ENCODE measurements at places on chromosomes 16 and 17. TPM values are rescaled to one million over a fixed set of nuclear protein-coding genes. Genes with fewer than 3 reads are reported as not detected.

- DNase-seq, result no peak
Measured at GRCh38 chr17:17609121-17609520, 17.6 kb upstream of the PEMT start.

DNA sequence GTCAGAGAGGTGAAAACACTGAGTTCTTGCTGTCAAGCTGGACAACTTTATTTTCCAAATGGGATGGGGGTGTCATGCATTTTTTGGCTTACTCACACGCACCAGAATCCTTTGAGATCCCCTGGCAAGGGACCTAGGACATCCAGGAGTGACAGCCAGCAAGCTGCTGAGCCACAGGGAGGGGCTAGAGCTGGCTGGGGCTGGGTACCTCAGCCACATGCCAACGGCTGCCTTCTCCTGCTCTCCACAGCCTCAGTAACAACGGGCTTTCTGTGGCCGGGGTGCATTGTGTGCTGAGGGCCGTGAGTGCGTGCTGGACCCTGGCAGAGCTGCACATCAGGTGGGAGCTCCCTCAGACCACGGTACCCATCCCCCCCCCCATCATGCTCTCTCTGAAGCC lies 47.6 kb downstream of the NLRC5 start:
- DNase-seq, result no peak

DNA sequence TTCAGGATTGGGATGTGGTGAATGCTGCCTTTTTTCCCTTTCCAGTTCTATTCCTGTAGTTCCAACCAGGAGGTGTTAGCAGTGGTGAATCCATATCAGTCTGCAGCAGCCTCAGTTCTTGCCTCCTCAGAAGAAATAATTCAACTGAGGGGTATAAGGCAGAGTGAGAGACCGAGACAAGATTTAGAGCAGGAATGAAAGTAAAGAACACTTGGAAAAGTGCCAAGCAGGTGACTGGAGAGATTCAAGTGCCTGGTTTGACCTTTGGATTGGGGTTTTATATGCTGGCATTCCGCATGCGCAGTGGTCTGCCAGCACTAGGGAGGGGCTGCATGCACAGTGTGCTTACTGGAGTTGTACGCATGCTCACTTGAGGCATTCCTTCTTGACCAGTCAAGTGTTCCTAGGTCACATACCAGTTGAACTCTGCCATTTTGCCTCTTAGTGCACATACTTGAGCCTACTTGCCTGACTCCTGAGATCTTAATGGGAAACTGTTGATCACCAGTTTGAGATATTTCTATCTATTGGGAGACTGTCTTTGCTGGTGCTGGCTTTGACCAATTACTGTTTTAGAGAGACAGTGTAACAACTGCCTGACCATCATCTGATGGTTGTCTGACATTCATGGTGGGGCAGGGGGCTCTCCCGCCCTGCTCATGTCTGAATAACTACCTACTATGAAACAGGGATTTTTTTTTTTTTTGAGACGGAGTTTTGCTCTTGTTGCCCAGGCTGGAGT lies 680 bp upstream of the CCL15 start:
- peak; percentile 10 for DNase-seq

DNA sequence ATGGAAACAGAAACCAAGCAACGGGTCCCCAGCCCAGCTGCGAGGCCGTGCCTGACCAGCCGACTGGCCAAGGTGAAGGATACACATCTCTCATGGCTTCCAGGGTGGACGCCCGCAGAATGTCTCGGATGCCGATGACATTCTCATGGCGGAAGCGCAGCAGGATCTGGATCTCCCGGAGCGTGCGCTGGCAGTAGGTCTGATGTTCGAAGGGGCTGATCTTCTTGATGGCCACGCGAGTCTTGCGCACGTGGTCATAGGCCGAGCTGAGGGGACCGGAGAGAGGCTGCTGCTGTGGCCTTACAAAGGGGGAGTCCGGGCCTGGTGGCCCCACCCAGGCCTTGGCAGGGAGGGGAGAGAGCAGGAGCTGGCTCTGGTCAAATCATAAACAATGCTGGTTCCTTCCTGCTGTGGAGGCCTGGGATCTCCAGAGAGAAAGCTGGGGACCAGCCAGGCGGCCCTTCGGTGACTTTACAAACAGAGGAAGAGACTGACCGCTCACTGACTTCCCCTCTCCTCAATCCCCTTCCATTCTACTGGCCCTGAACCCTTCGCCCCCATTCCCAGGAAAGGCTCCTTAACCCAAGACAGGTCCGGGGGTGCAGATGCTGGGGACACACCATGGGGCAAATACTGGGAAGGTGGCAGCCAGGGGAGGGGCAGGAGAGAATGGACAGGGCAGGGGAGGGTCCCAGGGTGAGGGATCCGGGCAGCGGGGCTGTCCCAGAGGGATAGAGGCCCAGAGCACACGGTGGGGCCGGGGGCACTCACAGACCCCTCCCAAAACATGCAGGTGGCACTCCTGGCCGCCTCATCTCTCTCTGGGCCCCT lies 1.1 kb downstream of the MAPK3 start:
- DNase-seq, result no peak

DNA sequence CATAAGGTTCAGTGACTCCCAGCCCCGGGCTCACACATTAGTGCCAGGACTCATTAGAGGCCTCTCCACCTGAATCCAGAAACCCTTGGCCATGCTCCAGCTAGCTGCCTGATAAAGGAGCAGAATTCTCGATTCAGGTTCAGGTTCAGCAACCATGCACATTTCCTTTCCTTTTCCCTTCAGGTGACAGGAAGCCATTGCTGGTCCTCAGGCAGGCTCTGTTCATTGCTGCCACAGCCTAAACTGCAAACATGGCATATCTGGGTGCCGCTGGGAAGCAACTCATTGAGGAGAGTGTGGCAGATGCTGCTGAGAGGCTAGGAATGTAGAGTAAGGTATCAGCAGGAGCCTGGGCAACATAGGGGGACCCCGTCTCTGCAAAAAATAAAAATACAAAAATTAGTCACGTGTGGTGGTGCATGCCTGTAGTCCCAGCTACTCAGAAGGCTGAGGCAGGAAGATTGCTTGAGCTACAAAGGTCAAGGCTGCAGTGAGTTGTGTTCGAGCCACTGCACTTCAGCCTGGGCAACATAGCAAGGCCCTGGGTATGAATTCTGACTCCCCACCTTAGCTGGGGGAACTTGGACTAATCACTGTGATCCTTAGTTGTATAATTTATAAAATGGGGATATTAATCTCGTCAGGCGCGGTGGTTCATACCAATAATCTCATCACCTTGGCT lies 28.7 kb downstream of the ARL4D start:
- no peak for DNase-seq

GRCh38 chr17:75082683-75083082 lies 5.1 kb upstream of the SLC16A5 start:
- DNase-seq, result no peak

- no peak for DNase-seq
Measured at GRCh38 chr17:50051082-50051576, 4.8 kb upstream of the ITGA3 start.

- no peak for DNase-seq
Measured at GRCh38 chr17:41442739-41443138, 2.0 kb upstream of the KRT38 start.

DNA sequence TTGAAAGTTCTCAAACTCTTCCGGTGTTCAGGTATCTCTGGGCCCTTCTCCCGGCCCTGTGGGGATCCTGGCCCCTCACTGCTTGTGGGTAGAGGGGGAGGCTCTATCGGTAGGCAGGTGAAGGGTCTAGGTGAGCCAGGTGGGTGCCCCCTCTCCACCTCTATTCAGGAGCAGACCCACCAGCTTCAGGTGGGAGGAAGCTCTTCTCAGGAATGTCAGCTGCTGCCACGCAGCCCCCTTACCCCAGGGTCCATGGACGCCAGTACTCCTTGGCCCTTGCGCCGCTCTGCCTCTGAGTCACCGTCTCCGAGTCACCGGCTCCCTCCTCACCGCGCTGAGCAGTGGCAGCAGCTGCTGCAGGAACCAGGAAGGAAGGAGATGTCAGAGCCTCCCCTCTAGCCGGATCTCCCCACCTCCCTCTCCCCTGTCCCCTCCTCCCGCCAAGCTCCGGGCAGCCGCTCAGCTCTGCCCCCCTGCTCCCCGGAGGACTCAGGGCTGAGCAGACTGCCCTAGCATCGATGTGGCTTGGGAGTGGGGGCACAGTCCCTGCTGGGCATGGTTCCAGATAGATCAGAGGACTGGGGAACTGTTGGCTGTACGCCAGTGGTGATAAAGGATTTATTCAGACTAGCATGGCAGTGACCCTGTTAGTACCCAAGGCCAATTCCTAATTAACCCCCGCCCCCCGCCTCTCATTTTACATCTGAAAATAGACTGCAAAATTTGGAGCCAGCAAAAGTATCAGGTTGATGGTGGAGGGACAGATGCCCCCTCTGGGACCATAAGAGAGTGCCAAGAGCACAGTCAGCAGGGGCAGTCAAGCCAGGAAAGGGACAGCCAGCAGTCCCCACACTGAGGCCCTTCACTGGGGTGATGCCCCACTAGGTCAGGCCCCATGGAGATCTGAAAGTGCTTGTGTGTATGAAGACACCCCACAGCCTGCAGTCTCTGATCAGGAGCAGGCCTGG lies at the start of gene OSBPL7:
TSS of gene OSBPL7 (minus strand) at position 371 of the 968 bp plus-strand sequence. CDS start 1,516 bp downstream, outside the sequence.
- DNase-seq, result peak; percentile 33

GRCh38 chr17:8141741-8142140 lies 10.5 kb downstream of the PER1 start:
- no peak for DNase-seq

- DNase-seq, result no peak
Measured at GRCh38 chr16:25148568-25149215, 37.1 kb downstream of the LCMT1 start.

GRCh38 chr17:69060822-69061221 lies at the start of gene ABCA9:
TSS of gene ABCA9 (minus strand) at chr17:69060927. CDS start at chr17:69051126, 9,801 bp downstream.
- DNase-seq, result no peak

- DNase-seq, result no peak
Measured at GRCh38 chr16:84124257-84125073, 7.7 kb upstream of the MBTPS1 start.

DNA sequence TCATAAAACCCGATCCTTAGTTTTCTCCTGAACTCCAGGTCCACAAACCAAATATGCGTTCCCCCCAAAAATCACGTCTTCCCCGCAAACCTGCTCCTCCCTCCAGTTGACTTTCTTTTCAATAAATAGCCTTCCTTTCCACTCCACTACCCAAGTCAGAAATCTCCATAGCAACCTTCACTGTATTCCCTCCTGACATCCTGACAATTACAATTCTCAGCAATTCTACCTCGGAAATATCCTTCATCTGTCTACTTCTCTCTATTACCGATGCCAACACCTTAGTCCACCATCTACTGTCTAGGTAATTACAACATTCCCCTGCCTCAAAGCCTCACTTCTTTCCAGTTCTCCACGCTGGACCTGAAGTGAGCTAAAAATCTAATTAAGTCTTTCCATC lies 50.7 kb downstream of the SMURF2 start:
- DNase-seq, result no peak

DNA sequence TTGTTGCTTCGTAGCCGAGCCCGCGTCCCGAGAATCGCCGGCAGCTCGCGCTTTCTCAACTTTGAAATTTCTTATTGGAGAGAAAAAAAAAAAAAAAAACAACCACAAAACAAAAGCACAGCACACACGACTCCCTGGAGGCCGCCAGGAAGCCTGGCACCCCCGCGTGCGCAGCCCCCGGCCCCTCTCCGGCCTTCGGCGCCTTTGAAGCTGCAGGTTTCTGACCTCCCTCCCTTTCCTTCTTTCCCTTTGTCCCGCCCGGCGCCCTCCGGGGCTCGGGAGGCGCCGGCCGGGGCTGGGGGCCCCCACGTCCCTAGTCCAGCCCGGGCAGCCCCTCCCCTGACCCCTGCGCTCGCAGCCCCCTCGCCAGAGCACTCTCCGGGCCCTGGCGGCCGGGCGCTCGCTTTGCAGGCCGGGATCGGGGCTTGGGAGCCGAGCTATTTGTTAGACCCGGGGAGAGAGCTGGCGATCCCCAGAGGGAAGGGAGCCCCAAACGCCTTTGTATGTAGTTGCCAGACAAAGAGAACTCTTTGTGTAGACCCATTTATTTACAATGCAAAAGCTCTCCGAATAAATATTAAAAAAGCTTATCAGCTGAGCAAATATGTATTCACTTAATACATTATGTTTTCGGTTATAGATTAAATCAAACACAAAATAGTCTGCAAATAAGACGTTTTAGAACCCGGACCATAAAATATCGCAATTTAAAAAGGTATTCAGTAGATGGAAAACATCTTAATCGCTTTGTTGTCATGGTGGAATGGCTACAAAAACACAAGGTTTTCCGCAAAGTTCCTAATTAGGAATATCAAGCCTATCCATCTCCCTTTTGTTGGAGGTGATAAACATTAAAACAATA lies 2.3 kb downstream of the BAHCC1 start:
- no peak for DNase-seq

- DNase-seq, result no peak
Measured at GRCh38 chr17:8724451-8724850, 20.2 kb downstream of the CCDC42 start.

DNA sequence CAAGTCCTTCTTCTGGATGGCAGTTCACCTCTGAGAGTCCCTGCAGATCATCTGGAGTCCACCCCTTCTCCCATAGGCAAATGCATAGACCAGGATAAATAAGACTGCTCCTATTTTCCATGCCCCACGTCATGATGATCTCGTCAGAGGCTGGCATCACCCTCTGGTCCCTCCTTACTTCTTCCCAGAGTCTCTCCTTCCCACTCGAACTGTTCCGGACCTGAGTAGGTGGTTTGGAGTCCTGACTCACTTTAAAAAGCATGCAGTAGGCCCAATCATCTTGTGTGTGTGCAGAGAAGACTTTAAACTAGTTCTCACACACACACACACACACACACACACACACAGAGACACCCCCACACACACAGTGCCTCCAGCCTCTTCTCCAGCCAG lies 72.0 kb downstream of the SOX9 start:
- DNase-seq, result no peak

DNA sequence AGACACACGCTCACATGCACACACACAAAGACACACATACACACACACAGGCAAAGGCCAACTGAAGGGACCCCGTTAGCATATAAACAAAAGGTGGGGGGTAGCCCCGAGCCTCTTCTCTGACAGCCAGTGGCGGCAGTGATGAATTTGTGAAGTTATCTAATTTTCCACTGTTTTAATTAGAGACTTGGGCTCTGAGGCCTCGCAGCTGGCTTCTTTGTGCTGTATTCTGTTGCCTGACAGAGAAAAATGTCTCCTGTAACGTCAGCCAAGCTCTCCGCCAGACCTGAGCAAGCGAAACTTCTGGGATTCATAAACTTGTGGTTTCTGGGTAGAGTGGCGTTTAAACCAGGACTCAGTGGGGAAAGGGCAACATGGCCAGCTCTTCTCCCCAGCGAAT lies 113.9 kb upstream of the FOXF1 start:
- DNase-seq, result peak; percentile 74

- no peak for DNase-seq
Measured at GRCh38 chr16:55263271-55264250, 60.4 kb upstream of the IRX6 start.

The PSMD7 gene
- 105 TPM for polyA plus RNA-seq

The LGALS9 gene
- polyA plus RNA-seq, result 15.6 TPM

The GPR142 gene
- polyA plus RNA-seq, result not detected

The CRISPLD2 gene
- polyA plus RNA-seq, result 6.1 TPM

The REXO5 gene
- polyA plus RNA-seq, result 7.0 TPM

The TXNDC17 gene
- polyA plus RNA-seq, result 86.9 TPM

The ZNF597 gene
- 3.9 TPM for polyA plus RNA-seq

The METRN gene
- 5.2 TPM for polyA plus RNA-seq

The SMARCD2 gene
- polyA plus RNA-seq, result 53.4 TPM

The PIMREG gene
- polyA plus RNA-seq, result 20.2 TPM

Data from right renal cortex interstitium (tissue), 3 donors.